Activated CD8-positive, alpha-beta T cell treated with anti-CD3 and anti-CD28 coated beads for 36 hours (primary cell): ENCODE measurements at places on chromosomes 6 and 20.

DNA sequence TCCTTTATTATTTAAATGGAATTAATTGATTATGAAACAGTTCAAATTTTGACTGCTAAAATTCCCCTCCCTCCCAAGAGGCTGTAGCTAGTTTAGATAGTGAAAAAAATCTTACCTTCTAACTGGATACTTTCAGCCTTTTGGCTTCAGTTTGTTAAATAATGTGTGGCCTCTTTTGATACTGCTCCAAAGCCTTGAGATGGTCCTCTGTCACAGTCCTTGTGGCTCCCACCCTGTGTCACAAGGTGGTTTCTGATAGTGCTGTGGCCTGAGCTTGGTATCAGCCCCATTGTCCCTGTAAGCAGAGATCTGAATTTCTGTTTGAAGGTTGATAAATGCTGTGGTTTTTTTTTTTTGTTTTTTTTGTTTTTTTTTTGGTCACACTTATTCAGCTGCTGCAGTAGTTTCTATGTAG, 20.8 kb downstream of the PANK2 start:
- DNase-seq: no peak

- no peak for DNase-seq
Measured at GRCh38 chr20:37335642-37336368, 10.1 kb upstream of the SRC start.

DNA sequence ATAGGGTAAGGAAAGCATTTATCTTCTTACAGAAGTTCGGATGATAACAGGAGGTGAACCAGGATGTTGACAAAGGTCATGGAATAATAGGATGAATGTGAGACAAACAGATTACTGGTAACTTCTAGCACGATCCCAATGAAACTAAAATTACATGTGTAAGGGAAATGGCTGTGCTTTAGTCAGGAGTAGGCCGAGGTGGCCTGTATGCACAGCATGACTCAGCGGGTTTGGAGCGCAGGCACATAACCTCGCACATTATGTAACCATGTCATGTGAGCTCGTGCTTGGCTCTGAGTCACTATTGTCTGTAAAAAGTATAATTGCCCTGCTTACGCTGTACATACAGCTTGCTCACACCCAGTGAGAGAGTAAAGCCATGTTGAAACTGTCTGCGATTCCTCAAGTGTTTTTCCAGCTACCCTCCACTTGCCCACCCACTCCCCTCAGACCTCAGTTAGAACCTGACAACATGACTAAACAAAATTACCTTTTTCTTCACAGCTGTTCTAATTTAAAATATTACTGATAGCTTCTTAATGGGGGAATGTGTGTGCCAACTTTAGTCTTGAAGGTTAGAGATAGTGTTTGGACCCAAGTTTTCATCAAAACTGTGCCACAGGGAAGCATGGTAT, 8.2 kb downstream of the CYB5R4 start:
- peak; percentile 51 for DNase-seq

DNA sequence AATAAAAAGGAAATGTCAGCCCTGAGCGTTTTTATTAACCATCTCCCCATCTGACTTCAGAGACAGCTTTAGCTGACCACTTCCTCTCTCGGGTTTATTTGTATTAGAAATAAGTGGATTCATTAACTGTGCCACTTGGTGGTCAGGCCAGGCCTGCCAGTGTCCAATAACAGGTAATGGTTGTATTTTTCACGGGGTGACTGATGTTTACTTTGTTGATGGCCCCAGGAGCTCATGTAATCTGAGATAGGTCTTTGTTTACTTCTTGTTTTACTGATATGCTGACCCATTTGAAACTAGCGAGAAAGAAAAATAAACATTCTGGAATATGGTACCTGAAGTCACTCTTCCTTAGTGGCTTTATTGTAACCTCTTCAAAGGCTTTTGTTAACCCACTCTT, 504.3 kb upstream of the SLC35B3 start:
- DNase-seq: no peak

- DNase-seq: peak; percentile 75
Measured at GRCh38 chr6:31068669-31069340, 43.6 kb downstream of the C6orf15 start.

- no peak for DNase-seq
Measured at GRCh38 chr6:144325232-144325631, 40.1 kb downstream of the UTRN start.

DNA sequence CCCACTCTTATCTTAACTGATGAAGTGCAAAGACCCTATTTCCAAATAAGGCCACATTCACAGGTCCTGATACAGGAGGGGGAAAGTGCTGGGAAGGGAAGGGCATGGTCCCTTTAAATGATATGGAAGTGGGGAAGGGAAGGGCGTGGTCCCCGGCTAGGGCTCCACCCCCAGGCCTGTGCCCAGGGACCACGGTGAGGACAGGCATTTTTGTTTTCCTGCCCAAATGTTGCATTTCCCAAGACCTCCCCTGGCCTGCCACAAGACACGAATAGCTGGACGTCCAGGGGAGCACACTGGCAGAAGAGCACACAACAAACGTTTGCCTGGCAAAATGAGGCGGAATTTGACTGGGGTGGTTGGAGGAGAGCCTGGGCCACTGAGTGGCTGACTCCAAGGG, 16.1 kb upstream of the HFE start:
- DNase-seq: no peak

GRCh38 chr6:2729921-2730320, 20.8 kb downstream of the MYLK4 start:
- no peak for DNase-seq

GRCh38 chr6:147507162-147508041, 1.1 kb upstream of the SAMD5 start:
- no peak for DNase-seq

DNA sequence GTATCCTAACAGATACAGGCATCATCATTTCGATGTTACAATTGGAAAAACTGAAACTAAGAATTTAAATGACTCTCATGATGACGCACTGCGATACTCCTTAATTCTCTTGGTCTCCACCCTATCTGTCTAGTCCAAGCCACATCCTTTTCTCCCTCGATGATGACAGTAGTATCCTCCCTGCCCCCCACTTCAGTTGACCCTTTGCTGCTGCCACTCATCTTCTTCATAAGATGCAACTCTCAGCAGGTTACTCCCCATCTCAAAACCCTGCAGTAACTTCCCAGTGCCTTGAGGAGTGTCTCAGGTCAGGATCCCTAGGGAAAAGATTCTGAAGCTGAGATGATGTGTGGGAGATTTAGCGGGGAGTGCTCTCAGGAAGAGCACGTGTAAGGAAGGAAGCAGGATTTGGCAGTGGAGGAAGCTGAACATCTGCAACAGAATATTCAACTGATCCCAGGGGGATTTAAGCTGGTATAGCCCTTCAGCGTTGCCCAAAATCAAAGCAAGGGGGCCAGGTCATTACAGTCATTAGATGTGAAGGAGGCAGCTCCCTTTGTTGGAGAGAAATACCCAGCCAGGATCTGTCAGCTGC, 16.1 kb downstream of the JPH2 start:
- DNase-seq: no peak

GRCh38 chr6:113405326-113406047, 451.7 kb upstream of the MARCKS start:
- no peak for DNase-seq

DNA sequence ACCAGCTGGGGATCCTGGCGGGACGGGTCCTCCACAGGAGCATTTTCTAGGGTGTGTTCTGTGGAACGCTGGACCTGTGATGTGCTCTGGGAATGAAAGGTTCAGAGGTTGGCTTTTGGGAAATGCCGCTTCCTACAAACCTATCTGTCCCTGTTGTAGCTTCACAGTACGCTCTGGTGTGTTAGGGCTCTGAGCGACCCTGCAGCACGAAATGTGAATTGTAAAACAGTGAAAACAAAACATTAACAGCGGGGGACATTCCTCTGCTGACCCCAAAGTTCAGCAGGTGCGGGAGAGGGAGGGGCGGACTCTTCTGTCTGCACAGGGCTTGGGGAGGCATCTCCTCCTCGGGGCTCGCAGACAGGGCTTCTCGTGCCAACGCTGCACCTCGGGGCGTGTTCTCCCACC, 155.9 kb downstream of the NRN1 start:
- DNase-seq: no peak

DNA sequence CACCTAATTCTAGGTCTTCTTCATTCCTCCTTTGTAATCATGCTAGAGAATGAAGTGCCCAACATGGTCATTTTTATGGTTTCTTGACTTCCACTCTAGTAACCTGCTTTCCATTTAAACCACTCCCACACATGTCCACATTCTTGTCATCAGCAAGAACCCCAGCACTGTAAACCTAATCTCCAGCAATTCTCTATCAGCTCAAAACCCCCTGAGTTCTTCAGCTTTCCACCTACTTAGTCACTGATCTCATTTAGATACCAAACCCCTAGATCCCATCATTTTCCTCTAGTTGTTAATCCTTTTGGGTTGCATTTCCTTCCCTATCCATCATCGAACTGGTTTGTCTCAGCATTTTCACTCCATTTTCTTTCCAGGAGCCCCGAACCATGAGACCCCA, 49.7 kb downstream of the GOPC start:
- DNase-seq: no peak

GRCh38 chr6:499617-500016, 108.1 kb downstream of the IRF4 start:
- peak; percentile 67 for DNase-seq

DNA sequence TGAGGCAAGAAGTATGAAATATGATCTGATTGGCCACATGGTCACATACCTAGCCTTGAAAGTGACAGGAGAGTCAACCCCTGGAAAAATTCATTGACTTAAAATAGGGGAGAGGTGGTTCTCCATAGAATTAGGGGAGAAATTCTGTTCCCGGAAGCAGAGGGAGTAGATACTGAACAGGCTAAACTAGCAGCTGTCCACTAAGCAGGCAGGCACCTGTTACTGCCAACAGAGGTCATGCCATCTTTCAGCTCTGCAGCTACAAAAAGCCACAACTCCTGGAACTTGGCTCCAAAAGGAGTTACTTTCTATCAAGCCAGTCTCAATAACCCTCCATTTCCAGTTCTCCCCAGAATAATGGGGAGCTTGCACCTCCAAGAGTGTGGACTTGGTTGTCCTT, 352.5 kb downstream of the MAFB start:
- no peak for DNase-seq

DNA sequence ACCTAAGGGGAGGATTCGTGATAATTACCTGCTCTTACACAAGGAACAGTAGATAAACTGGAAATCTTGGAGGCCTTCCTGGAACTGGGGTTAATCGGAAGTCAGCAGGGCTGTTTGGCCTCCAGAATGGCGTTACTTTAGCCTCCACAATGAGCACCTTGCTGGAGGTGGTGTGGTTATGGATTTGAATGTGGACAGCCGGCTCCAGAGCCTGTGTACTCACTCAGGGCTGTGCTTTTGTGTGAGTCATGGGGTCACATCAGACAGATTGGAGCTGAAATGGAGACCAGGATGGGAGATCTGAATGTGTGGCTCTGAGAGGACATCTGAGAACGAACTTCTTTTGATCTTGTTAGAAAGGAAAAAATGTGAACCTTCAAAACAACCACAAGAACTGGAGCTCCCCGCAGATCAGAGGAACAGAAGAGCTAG, 30.4 kb downstream of the IGF2R start:
- DNase-seq: no peak

GRCh38 chr6:90175627-90176538, 120.8 kb downstream of the BACH2 start:
- peak; percentile 86 for DNase-seq

DNA sequence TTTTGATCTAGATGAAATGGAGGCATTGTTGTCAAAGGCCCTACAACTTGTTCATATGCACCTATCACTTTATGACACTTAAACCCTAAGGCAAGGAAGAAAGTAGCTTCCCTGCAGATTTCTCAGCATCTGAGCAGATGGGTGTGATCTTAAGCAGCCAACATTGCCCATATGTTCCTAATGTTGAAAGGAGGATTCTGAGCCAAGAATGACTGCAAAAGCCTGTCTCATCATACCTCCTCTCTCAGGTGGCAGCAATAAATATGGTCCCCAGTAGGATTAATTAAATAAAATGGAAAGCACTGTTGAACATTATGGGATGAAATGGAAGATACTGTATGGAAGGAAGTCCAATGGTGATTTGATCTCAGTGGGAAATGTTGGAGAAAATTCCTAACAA, 538.1 kb upstream of the MAN1A1 start:
- DNase-seq: no peak

- no peak for DNase-seq
Measured at GRCh38 chr6:151431337-151431736, 20.6 kb downstream of the RMND1 start.

DNA sequence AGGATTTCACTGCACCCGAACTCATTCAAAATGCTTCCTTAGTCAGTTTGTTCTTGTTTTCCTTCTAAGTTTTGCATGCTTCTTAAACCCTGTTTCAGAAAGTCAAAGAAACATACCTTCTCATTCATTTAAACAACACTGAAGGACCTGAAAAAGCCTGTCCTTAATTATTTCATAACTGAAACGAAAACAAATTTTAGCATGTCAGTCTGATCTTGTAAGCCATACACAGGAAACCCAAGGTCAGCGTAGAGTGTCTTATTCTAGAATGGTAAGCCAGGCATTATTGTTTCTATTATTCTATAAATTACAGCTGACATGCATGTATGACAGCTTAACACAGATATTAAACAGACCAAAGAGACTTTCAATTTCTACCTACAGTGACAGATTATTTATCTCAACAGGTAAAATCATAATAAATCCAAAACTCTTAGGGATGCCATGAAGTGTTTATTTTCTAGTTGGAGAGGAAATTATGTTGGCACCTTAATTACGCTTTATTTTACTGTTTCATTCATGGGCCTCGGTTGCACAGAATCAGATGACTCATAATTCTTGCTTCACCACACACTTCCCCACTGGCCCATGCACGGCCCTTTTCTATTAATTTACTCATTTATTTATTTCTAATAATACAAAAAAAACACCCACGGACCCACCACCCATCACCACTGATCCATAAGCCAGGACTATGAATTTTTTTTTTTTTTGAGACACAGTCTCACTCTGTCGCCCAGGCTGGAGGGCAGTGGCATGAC, 39.3 kb upstream of the DUSP22 start:
- DNase-seq: no peak

GRCh38 chr20:38804682-38805501, 605 bp upstream of the PPP1R16B start:
- peak; percentile 92 for DNase-seq

DNA sequence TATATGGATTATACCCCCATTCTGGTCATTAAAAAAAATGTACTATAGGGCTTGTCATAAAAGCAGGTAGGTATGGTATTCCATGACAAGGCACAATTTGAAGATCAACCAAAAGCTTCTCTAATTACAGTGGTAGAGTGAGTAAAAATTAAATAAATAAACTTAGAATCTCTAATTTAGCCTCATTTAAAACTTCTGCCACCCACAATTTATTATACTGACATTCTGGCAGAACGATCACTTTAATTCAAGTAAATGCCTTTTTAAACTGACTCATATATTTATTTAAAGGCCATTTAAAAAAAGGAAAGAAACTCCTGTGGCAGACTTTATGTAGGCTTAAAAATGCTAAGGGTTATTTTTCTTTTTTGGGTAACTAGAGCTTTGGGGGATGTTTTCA, 68.3 kb upstream of the PHACTR2 start:
- no peak for DNase-seq

- DNase-seq: no peak
Measured at GRCh38 chr20:59776626-59777330, 156.7 kb downstream of the SYCP2 start.
